ENCODE measurements at places on chromosomes 7 and 10. TPM values are rescaled to one million over a fixed set of nuclear protein-coding genes. Genes with fewer than 3 reads are reported as not detected.
A peak's percentile ranks its signal among the peaks of the same experiment; 100 is the strongest.

DNA sequence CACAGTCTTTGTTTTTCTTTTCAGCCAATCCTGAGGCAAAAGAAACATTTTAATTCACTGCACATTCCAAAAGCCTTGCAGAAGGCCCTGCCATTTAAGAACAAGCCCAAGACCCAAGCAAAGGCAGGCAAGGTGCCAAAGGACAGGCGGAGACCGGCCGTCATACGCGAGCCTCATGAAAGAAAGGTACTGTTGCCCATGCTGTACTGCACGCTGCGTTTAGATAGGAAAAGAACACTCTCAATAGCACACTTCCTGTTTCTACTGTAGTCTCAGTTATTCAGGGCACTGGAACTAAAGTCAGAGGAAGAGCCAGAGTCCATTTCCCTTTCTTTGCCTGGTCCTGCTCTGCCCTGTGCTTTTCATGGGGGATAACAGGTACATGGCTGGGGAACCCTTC, 47.6 kb downstream of the BMS1 start:
- DNase-seq, result no peak

- peak; percentile 56 for DNase-seq
Measured at GRCh38 chr10:49594594-49594993, 15.5 kb upstream of the SLC18A3 start.

DNA sequence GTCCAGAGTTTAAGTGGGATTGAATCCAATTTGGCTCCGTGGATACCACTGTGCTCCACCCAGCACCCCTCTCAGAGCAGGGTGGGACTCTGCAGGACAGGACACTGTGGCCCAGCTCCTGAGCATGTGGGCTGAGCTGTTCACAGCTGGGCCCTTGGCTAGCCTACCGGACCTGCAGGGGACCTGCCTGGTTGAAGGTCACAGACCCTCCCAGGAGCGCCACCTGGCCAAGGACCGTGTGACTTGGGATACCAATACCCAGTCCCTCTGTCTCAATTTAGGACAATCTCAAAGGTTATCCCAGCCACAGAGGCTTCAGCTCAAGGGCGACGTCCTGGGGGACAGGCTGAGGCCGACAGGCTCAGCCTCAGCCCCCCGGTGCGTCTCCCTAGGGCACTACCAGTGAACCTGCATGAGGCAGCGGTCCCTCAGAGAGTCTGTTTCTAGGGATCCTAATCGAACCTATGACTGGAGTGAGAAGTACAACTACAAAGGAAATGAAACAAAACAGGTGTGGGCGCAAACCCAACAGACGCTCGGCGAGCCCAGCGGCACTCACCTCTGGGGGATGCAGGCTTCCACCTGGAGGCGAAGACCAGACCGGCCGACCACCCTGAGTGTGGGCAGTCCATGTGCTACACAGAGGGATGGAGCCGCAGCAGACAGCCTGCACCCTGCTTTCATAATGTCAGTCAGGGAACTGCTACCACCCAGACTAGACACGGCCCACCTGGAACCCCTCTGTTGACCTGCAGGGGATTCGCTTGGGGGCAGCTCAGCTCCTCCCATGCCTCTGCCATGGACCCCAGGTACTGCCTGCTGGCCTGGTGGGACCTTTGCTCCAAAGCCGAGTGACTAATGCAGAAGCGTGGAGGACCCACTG, 103.7 kb downstream of the PAXIP1 start:
- no peak for DNase-seq

GRCh38 chr7:13851736-13852135, 137.7 kb downstream of the ETV1 start:
- DNase-seq, result no peak

GRCh38 chr7:5776894-5777660, 4.4 kb downstream of the RNF216 start:
- no peak for DNase-seq

DNA sequence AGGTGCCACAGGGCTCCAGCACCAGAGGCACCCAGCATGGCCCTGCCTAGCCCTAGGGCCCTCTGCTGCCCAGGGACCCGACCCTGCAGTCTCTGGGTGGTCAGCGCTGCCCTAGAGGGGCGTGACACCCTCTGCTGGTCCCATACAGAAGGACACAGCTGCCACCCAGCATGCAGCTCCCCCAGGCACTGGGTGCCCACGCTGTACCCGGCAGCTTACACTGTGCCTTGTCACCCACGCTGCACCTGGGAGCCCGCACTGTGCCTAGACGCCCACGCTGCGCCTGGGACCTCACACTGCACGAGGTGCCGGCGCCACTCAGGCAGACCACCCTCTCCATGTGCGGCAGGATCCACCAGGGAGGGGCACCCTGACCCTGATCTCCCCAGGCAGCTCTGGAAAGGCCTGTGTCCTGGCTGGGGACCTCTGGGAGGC, 55.2 kb downstream of the PWWP2B start:
- no peak for DNase-seq

- DNase-seq, result no peak
Measured at GRCh38 chr7:69787736-69788431, 189.6 kb downstream of the AUTS2 start.

DNA sequence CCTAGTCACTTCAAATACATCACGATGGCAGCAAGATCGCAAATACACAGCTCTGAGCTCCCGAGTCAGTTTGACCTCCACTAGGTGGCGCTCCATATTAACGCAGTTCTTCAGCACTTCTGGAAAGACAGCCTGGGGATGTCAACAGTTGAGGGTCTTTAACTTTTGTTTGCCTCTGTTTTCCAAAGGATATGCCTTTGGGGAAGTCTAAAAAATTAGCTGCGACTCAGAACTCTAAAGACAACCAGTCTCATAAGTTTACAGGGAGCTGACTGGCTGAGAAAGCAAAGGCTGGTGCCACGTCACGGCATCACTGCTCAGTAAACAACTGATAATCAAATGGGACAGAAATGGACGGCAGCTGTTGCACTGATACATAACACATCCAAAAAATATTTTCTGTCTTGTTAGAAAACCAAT, 458.8 kb downstream of the SORCS1 start:
- peak; percentile 64 for DNase-seq

GRCh38 chr7:29158795-29159423, 12.6 kb upstream of the CPVL start:
- no peak for DNase-seq

- DNase-seq, result no peak
Measured at GRCh38 chr10:104080762-104081161, 4.9 kb downstream of the COL17A1 start.

DNA sequence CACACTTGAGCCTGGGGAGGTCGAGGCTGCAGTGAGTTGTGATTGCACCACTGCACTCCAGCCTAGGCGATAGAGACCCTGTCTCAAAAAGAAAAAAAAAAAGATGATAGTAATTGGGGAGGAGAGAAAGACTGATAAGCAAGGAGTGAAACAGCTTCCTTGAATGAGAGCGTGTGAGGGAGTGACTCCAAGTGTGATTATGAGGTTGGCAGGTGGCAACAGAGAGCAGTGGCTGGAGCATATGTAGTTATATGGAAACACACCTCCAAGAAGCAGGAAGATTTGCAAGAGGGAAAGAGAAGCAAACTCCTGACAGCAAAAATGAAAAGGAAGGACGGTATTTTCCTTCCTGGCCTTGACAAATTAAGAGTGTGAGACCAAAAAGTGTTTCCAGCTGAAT, 50.4 kb downstream of the VKORC1L1 start:
- DNase-seq, result no peak

DNA sequence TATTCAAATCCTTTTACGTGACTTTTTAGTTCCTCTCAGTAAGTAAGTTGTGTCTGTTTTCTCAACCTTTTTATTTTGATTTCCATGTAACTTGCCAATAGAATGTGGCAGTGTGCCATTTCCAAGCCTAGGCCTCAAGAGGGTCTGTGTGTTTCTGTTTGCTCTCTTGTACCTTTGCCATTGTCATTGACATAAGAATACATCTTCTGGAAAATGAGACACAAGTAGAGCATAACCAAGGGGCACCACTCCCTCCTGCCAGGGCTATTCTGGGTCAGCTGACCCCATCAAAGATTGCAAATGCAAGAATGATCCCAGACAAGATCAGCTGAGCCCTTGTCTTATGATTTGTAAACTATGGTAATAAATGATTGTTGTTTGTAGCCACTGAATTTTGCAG, 524.0 kb downstream of the IPMK start:
- no peak for DNase-seq

GRCh38 chr7:128889121-128889520, 21.4 kb downstream of the KCP start:
- no peak for DNase-seq

DNA sequence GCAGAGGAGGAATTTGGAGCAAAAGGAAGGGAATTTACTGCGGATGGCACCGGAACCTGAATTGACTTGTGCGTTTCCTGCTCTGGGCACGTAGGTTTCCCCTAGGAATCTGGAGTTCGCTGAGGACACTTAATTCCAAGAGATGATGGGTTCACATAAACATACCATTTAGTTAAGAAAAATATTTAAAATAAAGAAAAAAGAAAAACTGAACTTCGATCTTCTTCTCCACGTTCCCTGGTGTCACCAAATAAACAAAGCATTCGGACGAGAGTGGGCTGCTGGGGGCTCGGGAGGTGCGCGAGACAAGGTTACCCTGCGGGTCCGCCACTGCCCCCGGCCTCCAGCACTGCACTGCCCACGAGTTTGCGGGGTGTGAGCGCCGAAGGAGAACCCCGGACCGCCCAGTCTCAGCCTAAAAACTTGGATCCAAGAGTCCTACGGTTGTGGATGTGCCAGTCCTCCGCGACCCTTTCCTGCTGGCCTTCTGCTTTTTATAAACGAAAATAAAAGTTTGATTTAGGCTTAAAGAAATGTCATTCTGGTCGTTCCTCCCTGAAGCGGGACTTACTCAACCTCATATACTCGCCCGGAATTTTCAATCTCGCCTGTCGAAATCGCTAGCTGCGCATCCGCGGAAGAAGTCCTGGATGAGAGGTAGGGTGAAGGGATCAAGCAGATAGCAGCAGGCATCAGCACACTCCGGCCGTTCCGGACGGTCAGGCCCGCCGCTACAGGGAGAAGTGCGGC, 30.3 kb downstream of the SKIDA1 start:
- no peak for DNase-seq

GRCh38 chr10:22635650-22636049, 78.7 kb downstream of the PIP4K2A start:
- DNase-seq, result no peak

DNA sequence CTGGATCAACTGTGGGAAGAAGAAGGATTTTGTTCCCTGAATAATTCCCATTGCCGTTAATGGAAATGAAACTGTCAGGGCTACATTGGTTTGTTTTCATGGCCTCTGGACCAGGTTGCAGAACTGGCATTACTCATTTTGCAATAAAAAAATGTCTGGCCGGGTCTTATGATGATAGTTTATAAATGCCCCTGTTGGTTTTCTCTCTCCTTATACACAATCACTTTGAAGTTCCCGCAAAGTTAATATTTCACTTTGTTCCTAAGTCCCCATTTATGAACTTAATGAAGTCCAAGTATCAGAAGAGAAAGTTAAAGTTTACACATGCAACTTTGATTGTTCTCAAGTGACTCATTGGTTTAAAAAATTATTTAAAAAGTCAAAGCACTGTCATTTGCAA, 150.7 kb upstream of the PRR15 start:
- DNase-seq, result no peak

DNA sequence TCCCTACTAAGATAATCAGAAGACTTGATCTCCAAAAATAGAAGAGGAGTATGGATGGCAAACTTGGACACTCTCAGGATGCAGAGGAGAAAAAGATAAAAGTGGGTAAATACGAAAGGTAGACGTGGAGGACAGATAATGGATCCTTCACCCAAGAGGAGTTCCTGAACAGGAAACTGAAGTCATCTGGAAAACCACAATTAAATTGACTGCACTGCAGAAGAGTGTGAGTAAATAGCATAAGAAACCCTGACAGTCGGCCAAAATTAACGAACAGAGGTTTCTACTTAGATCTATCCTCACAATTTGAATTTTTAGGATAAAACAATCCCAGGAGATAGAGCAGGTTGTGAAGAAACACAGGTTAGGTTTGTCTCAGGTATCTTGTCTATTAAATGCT, 70.5 kb downstream of the SDK1 start:
- no peak for DNase-seq

GRCh38 chr10:9450801-9451200, 1396.3 kb downstream of the GATA3 start:
- no peak for DNase-seq

DNA sequence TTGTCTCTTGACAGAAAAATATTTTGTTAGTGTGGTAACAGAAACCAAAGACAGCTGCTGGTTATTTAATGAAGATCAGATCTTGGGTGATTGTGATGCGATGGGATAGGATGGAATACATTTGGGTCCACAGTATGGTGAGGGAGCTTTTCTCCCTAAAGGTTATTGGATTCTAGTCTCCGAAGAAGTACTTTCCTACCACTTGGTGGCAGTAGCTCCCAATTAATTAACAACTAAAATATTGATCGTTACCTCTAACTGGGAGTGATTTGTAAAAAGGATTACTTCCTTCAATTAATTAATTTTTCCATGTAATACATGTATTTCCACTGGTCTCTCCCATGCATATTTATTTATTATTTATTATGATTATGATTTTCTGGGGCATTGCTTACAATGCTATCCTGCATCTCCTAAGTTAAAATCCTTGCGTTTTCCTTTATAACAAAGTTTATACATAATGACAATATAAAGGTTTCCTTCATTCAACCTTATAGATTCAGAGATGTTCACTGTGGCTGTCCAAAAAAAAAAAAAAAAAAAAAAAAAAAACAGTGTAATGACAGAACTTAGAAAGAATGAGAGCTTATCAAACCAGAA, 25.6 kb downstream of the TMEM196 start:
- no peak for DNase-seq

- DNase-seq, result no peak
Measured at GRCh38 chr10:123446449-123447156, 219.6 kb upstream of the GPR26 start.

DNA sequence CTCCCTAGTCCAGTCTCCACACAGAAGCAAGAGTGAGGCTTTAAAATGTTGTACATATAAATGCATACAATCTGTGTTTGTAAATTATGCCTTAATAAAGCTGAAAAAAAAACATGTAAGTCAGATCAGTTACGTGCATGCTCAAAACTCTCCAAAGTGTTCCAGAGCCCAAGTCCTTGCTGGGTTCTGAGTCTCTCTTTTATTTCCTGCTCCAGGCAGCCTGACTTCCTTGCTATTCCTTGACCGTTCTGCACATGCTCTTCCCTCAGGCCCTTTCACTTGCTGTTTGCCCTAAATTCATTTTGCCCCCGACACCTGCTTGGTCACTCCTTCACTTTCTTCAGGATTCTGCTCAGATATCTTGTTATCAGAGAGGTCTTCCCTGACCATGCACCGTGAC, 770.1 kb downstream of the PHTF2 start:
- no peak for DNase-seq

The CTAGE8 gene
- total RNA-seq, result not detected

The C10orf62 gene
- total RNA-seq, result 0.56 TPM

The HOXA2 gene
- 0.08 TPM for total RNA-seq

The UNC5B gene
- total RNA-seq, result 1.8 TPM

The METTL27 gene
- 1.6 TPM for total RNA-seq

The TEX36 gene
- total RNA-seq, result not detected

The MKX gene
- not detected for total RNA-seq

The FRMPD2 gene
- not detected for total RNA-seq

The GPR15LG gene
- total RNA-seq, result not detected
